SHP77 treated with DMSO at 0.1 percent for 48 hours (cell line): ENCODE measurements at places on chromosomes 13 and 19.

DNA sequence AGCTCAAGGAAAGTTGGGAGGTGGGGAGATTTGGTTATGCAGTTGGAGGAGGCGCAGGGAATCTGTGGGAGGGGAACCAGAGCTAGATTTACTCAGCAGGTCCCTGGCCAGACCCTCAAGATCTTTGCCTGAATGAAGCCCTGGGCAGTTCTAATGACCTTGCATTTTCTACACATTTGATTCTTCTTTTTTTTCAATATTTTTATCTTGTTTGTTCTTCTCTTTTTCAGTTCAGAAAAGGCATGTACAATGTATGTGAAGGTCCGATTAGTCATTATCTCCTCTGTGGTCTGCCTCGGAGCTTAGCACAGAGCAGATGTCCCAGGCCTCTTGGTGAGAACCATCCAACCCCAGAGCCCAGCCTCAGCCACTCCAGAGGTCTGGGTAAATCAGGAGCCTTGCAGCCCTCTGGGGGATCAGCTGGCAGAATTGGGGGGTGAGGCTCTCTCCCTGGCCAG lies 24.2 kb downstream of the SERP2 start:
- no peak for DNase-seq

DNA sequence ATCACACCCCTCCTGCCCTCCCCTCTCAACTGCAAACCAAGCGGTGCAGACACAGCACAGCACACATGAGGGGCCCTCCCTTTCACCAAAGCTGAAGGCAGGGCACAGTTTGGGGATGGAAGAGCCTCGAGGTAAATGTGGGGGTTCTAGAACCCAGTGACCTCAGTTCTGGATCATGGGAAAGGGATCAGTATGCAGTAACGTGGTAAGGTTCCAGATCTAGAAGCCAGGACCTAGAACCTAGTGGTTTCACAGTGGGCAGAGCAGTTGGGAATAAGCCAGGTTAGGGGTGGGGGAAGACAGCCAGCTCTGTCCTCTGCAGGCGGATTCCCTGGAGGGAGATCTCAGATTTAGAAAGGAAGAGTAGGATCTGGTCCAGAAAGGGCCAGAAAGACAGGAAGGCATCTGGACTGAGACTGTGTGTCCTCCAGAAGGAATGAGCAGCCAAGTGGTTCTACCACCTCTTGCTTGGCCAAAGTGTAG lies 3.1 kb downstream of the FTL start:
- DNase-seq = no peak

DNA sequence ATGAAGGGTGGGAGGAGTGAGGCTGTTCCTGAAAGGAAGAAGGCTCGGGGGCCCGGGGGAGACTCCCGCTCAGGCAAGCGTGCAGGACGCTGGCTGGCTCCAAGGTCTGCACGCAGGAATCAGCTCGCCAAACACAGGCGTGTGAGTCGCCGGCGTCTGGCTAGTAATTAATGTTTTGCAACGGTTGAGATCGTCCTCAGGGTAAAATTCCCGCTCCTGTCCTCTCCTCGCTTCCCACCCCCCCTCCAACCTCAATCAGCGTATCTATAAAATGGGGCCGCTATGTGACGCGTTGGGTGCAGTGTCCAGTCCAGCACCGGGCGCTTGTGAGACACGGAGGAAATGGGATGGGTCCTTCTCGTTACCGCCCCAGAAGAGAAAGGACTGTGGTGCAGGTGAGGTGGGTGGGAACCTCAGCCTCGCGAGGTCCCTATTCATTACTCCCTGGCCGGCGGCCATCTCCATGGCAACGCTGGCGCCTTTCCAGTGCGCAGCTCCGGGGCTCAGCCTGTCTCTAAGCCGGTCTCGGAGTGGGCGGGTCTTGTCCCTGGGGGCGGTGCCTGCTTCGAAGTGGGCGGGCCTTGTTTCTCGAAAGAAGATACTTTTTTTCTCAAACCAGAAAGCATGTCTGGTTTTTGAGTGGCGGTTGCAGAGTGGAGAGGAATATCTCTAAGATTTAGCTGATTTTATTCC lies 6.5 kb upstream of the ZNF579 start:
- DNase-seq = peak; percentile 90

DNA sequence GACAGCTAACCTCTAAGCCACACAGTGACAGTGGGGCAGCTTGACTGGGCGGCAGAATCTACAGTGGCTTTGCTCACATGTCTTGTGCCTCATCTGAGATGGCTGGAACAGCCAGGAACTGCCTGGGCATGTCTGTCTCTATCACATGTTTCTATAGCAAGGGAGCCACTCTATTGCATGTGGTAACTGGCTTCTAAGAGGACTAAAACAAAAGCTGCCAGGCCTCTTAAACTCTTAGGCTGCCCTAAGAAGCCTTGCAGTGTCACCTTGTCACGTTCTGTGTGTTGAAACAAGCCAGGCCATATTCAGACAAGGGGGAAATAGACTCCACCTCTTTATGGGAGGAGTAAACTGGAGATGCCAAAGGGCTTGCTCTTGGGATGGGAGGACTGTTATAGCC lies 122.9 kb upstream of the MAB21L1 start:
- no peak for DNase-seq

DNA sequence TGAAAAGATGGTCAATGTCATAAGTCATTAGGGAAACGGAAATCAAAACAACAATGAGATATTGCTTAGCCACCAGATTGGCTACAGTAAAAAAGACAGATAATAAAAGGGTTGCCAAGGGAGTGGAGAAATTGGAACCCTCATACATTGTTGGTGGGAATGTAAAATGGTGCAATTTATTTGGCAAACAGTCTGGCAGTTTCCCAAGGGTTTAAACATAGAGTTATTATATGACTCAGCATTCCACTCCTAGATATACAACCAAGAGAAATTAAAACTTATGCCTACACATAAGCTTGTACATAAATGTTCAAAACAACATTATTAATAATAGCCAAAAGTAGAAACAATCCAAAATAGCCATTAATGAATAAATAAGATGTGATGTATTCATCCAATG lies 9.9 kb upstream of the ZNF227 start:
- DNase-seq = no peak

- no peak for DNase-seq
These were observed 358.5 kb downstream of the MYO16 start for GRCh38 chr13:108987944-108988343.

DNA sequence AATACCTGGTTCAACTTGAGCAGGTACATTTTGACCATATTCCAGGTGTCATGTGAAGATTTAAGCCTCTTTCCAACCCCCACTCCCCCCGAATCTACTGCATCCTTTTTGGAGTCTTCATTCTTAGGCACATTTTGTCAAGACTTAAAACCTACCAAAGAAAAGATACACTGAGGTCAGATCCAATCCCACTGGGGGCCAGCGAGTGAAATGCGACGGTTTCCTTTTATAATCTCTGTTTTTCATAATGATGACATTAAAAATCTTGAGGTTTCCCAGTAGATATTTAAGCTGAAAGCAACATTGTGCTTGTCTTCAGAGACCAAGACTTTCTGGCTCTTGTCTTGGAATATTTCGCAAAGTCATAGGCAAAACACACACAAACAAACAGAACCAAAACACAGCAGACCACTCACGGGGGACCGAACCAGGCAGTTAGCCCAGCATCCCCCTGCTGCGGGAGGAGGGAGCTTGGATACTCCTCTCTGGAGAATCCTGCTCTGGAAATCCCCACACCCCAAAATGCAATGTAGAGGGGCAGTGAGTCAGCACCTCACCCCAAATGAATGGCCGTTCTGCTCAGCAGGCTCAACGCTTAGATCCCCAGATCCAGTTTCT lies 506 bp upstream of the GAS6 start:
- no peak for DNase-seq

DNA sequence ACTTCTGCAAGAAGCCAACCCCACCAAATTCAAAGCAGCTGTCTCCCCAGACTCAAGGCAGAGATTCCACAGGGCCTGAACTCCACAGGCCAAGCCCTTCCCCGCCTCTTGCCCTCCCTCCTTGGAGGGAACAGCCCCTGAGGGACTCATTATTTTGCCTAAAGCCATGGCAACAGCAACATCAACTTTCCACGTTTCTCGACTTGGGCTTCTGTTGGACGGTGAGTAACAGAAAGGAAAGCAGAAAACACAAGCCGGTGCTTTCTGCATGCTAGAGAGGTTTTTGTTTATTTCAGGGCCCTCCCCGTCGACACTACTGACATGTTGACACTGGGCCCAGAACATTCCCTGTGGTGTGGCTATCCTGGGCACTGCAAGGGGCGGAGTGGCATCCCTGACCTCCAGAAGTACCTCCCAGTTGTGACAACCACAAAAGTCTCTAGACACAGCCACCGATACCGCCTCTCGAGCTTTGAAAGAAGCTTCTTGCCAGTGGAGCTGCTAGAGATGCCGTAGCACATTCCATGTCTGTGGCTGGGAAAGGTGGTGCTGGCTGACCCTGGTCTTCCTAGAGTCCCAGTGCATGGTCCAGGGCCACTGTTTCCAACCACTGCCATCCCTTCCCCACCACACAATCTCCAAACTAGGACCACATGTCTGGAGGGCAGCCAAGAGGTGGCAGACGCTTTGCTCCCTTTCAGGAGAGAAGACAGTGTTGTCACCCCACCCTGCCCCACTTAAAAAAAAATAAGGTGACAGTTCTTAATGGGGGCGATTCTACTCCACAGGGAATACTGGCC lies 12.8 kb downstream of the CAPS start:
- DNase-seq = no peak

DNA sequence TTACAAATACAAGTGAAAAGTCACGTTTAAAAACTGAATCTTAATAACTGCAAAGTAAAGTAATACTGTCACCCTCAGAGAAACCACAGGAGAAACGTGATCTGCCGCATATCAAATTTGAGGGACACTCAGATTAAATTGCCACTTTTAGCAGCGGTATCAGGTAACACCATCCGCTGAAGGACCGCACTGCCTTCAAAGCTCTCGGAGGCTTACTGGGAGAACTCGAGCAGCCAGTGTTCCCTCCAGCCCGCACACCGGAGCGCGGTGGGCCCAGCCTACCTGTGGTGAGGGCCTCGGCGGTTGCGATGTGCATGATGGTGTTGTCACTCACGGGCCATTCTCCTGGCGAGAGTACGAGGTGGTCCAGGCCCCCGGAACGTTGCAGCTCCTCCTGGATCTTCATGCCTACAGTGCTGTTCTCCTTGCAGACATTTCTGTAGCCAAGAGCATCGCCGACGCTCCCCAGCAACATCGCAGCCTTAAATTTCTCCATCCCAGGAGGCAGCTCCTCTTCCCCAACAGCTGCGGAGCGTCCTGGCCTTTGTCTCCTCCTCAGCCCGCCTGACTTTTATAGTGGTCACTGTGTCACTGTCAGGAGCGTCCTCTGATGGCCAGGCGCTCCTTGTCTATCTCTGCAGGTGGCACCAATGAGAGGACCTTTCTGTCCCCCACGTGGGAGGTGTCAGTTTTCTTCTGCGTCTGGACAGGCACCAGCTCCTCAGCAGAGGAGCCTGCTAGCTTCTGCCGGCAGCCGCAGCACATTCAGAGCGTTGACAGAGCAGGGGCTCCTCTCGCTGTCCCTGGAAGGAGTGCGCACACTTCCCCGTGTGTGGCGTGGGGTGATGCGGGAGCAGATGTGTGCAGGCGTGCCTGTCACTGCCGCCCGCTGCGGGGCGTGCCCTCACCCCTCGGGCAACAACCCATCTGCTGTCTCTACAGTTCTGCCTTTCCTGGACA lies at the start of gene ADPRHL1:
ADPRHL1 (minus strand) TSS at position 547 of the 960 bp plus-strand sequence; CDS start at position 496, 51 bp downstream.
- DNase-seq = no peak

- no peak for DNase-seq
These were observed 52.3 kb downstream of the TMEM255B start for GRCh38 chr13:113811081-113811928.

DNA sequence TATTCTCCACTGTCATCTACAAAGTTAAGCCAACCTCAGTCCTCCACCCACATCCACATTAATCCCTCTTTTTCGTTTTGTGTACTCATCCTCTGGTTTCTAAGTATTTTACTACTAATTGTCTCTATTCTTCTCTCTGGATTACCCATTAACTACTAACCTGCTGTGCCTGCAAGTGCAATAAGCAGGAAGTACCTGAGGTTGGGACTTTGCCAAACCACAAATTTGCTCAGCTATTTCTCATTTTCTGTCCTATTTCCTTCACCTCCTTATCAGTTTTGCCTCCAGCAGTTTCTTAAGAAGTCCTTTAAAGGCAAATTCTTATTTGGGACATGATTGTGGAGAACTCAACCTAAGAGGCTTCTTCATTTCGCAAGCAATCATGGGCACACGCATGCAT lies 1708.9 kb downstream of the SLITRK5 start:
- DNase-seq = no peak

- no peak for DNase-seq
These were observed 527.9 kb downstream of the MYO16 start for GRCh38 chr13:109157275-109157674.

DNA sequence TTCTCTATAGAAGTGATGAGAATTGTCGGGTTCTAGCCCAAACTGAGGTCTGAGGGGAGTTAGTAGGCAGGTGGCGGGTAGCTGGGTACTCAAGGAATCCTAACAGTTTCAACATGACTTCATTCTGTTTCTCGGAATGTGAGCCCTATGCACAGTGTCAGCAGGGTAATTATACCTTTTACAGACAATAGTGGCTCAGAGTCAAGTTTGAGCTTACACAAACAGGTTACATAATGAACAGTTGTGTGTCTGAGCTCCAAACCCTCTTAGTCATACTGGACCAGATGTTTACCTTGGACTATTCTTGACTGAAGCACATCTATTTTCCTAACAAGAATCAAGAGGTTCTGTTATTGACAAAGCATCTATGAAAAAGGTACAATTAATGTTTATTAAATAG lies 1066.7 kb upstream of the PCDH20 start:
- DNase-seq = no peak

GRCh38 chr13:40600149-40600751 lies 66.2 kb downstream of the FOXO1 start:
- DNase-seq = no peak

DNA sequence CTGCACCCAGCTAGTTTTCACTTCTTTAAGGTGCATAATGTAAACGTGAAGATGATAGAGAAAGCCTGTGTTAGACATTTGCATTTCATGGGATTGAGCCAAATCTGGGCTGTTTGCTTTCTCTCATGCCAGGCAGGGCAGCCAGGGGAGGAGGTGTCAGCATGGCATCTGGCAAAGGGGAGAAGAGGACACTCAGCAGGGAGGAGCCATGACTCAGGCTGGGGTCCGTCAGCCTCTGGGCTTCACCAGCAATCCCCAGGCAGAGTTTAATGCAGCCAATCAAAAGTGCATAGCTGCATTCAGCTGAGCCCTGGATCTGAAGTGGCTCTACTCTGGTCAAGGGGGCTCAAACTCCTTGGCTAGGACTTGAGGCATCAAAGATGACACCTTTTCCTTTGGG lies 23.5 kb downstream of the EBPL start:
- DNase-seq = no peak
